ENCODE measurements at places on chromosomes 5 and 9. TPM values are rescaled to one million over a fixed set of nuclear protein-coding genes. Genes with fewer than 3 reads are reported as not detected.

GAPVD1 gene
- 40.6 TPM for total RNA-seq

IFNA2 gene
- total RNA-seq, result not detected

EEIG1 gene
- 7.3 TPM for total RNA-seq

PIP5K1B gene
- not detected for total RNA-seq

PAEP gene
- not detected for total RNA-seq

CMYA5 gene
- total RNA-seq, result under 0.01 TPM

PDCD1LG2 gene
- total RNA-seq, result 22.4 TPM

AGXT2 gene
- total RNA-seq, result not detected

JAKMIP2 gene
- under 0.01 TPM for total RNA-seq

OBP2B gene
- not detected for total RNA-seq

NR5A1 gene
- total RNA-seq, result not detected

SLC6A18 gene
- not detected for total RNA-seq

TLX3 gene
- not detected for total RNA-seq

NRARP gene
- total RNA-seq, result 0.28 TPM

RAI14 gene
- total RNA-seq, result 176 TPM

LHX3 gene
- total RNA-seq, result not detected

TMEM252 gene
- total RNA-seq, result not detected

GNA14 gene
- 4.0 TPM for total RNA-seq

C9 gene
- 0.28 TPM for total RNA-seq

C9orf78 gene
- 40.6 TPM for total RNA-seq

ANKRD34B gene
- total RNA-seq, result not detected

MYOT gene
- not detected for total RNA-seq

C5orf22 gene
- 16.9 TPM for total RNA-seq

FOXD4L5 gene
- total RNA-seq, result under 0.01 TPM

MSMP gene
- total RNA-seq, result not detected

LCN9 gene
- total RNA-seq, result not detected

SPINK1 gene
- not detected for total RNA-seq

HAPLN1 gene
- 38.9 TPM for total RNA-seq

C5orf34 gene
- 2.8 TPM for total RNA-seq

HSPB3 gene
- total RNA-seq, result not detected

MEGF10 gene
- under 0.01 TPM for total RNA-seq

PLCXD3 gene
- under 0.01 TPM for total RNA-seq

STC2 gene
- total RNA-seq, result 449 TPM

SPACA9 gene
- total RNA-seq, result 3.5 TPM

MCC gene
- total RNA-seq, result 63.3 TPM

DAB2 gene
- total RNA-seq, result 34.1 TPM

SLC6A19 gene
- total RNA-seq, result not detected

SPINK4 gene
- not detected for total RNA-seq

RORB gene
- total RNA-seq, result under 0.01 TPM

SPINK6 gene
- total RNA-seq, result not detected

POLR3G gene
- 20.5 TPM for total RNA-seq

FRRS1L gene
- 0.28 TPM for total RNA-seq

FBXO38 gene
- total RNA-seq, result 65.1 TPM

ANAPC2 gene
- 21.5 TPM for total RNA-seq

C9orf152 gene
- under 0.01 TPM for total RNA-seq
